ENCODE measurements at places on chromosomes 3 and 15.

DNA sequence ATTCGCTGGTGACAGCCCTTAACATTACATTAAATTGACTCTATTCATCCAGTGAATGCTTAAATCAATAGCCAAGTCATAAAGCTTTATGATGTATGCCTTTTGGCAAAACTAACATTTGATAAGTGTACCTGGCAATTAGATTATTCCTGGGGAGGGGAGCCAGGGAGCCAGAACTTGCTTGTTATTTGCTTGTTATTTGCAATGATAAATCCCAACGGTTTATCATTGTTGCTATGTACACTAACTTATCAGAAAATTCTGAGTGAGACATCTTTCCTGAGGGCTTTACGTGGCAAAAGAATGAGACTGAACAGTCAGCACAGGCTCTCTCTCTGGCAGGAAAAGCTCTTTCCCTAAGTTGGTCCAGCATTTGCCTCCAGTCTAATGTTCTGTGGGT lies 35.8 kb upstream of the FBN1 start:
- peak; percentile 88 for DNase-seq

GRCh38 chr3:31543375-31543774 lies 10.7 kb downstream of the STT3B start:
- DNase-seq: peak; percentile 57

- no peak for DNase-seq
These were observed 220.0 kb downstream of the MEIS2 start for GRCh38 chr15:36880224-36880912.

DNA sequence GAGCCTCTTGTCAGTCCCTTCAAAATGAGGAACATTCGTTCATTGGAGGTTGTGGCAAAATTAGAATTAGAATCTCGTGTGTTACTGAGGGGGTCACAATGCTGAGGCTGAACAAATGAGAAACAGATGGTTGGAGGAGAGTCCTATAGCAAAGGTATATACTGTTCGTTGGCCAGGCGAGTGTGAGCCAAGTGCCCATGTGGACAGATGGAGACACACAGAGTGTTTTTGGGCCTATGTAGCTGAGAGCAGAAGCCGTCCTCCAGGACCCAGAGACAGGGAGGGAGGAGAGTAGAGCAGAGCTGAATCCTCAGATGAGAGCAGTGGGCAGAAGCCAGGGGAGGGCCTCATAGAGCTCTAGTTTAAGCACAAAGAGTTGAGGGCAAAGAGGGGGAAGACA lies 98.9 kb downstream of the NR1D2 start:
- no peak for DNase-seq

- peak; percentile 90 for DNase-seq
These were observed 32.4 kb upstream of the MRPL3 start for GRCh38 chr3:131535131-131535530.

GRCh38 chr3:167920747-167921146 lies 175.0 kb downstream of the GOLIM4 start:
- no peak for DNase-seq

Measured in GM23248 (cell line).